Cardiac muscle cell (in vitro differentiated cells and primary cell): ENCODE measurements at places on chromosomes 2 and 18.

- no peaks in the 10 kb centered on the region for H3K36me3 ChIP-seq
- DNase-seq: no peak
- H3K27me3 ChIP-seq: no peaks in the 10 kb centered on the region
- H3K4me3 ChIP-seq: no peak overlapping the region
- no peak overlapping the region for H3K27ac ChIP-seq
- H3K4me1 ChIP-seq: no peaks in the 10 kb centered on the region
Observed at GRCh38 chr2:37713258-37713700, 41.8 kb upstream of the CDC42EP3 start.

DNA sequence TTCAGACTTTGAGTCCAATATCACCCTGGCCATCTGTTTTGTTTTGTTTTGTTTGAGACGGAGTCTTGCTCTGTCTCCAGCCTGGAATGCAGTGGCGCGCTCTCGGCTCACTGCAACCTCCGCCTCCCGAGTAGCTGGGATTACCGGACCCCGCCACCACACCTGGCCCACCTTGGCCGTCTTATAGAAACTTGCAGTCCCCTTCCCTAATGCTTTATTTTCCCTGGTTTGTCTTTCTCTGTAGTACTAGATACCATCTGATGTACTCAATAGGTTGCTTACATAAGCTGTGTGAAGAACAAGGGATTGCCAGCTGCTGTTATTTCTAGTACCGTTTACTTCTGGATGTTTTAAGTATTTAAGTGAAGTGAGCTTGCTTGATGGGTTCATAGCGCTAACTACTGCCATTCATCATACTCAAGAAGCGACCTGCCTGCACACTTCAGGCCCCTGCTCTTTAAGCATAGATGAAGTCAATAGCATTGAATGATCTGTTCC, 1.2 kb downstream of the RPL31 start:
- peaks cover 4% of the 10 kb centered on the region for H3K4me1 ChIP-seq
- peaks cover 40% of the 10 kb centered on the region for H3K36me3 ChIP-seq
- H3K27me3 ChIP-seq: no peaks in the 10 kb centered on the region
- DNase-seq: no peak
- peak overlapping the region; percentile 92 for H3K27ac ChIP-seq
- H3K4me3 ChIP-seq: peak overlapping the region; percentile 90

DNA sequence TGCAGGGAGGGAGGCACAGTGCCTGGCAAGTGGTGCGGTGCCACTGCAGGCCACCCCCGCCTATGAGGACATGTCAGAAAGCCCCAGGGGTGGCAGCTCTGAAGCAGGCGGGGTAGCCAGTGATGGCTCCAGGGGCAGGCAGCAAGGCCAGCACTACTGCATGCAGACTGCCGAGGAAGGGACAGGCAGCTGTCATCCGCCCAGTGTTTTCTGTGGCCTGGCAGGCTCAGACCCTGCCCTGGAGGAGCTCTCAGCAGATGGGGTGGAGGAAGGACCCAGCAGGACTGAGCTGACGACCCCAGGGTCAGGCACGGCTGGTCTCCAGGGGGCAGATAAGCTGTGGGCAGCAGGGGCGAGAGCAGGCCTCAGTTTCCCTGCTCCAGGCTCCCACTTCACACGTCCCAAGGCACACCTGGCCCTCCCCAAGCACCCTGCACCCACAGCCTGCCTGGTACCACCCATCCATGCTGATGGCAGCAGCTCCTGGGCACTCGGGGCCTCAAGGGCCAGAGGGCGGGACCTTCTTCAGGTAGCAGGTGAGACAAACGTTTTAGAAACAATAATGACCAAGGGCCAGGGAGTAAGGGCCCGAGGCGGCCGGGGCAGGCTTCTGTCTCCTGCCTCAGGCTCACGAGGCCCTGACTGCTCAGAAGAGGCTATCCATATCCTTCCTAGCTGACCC, 48.5 kb downstream of the HS6ST1 start:
- DNase-seq: no peak
- no peaks in the 10 kb centered on the region for H3K4me1 ChIP-seq
- H3K36me3 ChIP-seq: no peaks in the 10 kb centered on the region
- no peak overlapping the region for H3K27ac ChIP-seq
- H3K4me3 ChIP-seq: no peak overlapping the region

- H3K27ac ChIP-seq: peak overlapping the region; percentile 88
- H3K36me3 ChIP-seq: peaks cover 4% of the 10 kb centered on the region
- no peak overlapping the region for H3K4me3 ChIP-seq
- H3K27me3 ChIP-seq: no peaks in the 10 kb centered on the region
- H3K4me1 ChIP-seq: peaks cover 32% of the 10 kb centered on the region
Observed at GRCh38 chr2:40243581-40244187, 208.2 kb downstream of the SLC8A1 start.

GRCh38 chr18:46764586-46764985, 7.7 kb upstream of the ST8SIA5 start:
- no peaks in the 10 kb centered on the region for H3K4me1 ChIP-seq
- no peak for DNase-seq
- H3K4me3 ChIP-seq: no peak overlapping the region
- H3K27ac ChIP-seq: no peak overlapping the region
